ENCODE measurements at places on chromosomes 16 and 17. TPM values are rescaled to one million over a fixed set of nuclear protein-coding genes. Genes with fewer than 3 reads are reported as not detected.

STXBP4 gene
- total RNA-seq = 6.0 TPM

ZG16 gene
- total RNA-seq = not detected

COPZ2 gene
- not detected for total RNA-seq

ITGAD gene
- total RNA-seq = not detected

HAP1 gene
- total RNA-seq = 0.28 TPM

CCNF gene
- 81.5 TPM for total RNA-seq

CETP gene
- total RNA-seq = not detected

CHST4 gene
- total RNA-seq = 6.7 TPM

RBL2 gene
- 21.9 TPM for total RNA-seq

All from H7 (cell line).